Esophagus squamous epithelium (tissue), 5 donors: ENCODE measurements at places on chromosomes 4 and X.

DNA sequence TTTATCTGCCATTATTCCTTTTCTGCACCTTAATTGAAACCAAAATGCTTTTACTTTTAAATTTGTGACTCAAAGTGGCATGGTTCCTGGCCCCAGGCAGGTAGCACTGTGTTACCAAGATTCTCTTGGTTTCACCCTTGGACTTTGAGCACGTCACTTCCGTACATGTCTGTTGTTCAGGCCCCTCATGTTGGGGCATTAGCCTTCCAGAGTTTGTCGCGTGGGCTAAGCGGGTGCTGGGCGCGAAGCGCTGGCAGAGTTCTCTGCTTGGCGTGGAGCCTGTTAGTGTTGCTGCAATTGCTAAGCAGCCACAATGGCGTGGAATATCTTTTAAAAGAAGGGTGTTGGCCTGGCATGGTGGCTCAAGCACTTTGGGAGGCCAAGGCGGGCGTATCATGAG is 14.0 kb upstream of the TADA2B start:
- DNase-seq: no peak

DNA sequence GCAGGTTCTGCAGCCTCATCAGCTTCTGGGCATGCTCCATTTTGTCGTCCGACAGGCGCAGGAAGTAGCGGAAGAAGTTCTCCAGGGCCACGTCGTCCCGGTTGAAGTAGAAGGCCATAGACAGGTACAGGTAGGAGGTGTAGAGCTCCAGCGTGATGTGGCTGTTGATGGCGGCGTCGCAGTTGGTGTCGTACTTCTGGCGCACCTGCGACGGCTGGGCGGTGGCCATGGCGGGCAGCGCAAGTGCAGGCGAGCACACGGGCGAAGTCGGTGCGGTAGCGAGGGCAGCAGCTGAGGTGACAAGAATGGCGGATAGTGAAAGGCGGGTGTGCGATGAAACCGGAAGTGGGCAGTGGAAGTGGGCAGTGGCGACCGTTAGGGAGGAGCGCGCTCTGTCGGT is at the start of gene FTHL17:
Gene FTHL17 (minus strand): TSS at position 317 of the 400 bp plus-strand sequence. CDS start 88 bp downstream, at position 229.
- DNase-seq: no peak

DNA sequence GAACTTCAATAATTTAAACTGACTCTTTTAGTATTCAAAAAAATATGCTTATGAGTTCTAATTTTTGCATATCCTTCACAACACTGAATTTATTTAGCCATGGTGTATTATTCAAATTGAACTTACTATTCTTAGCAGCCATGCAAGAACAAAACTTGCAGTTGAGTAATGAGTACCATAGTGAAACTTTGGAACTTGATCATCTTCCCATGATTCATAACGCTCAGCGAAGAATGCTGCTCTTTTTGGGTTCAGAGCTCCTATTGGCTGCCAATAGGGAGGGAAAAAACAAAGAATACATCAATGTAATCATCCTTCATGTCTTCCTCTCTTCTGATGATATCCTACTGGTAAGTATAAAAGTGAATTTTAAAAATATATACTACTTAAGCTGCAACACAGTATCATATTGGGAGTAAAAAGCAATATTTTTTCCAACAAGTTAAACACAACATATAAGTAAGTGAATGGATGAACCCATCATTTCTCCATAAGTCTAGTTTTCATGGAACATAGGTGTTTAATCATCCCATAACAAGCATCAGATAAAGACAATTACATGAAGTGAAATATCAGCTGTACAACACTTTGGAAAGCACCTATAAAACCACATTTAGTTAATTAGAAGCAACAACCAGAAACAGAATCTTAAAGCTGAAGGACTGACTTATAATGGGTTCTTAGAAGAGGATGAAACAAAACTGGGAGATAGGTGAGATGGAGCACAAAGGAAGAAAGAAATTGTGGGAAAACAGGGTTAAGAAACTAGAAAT is 145.2 kb upstream of the MAB21L2 start:
- no peak for DNase-seq

GRCh38 chrX:133005042-133005441 is 46.6 kb upstream of the HS6ST2 start:
- DNase-seq: no peak
